Esophagus muscularis mucosa (tissue), 4 donors: ENCODE measurements at places on chromosomes 11 and 22.
A peak's percentile ranks its signal among the peaks of the same experiment; 100 is the strongest.

DNA sequence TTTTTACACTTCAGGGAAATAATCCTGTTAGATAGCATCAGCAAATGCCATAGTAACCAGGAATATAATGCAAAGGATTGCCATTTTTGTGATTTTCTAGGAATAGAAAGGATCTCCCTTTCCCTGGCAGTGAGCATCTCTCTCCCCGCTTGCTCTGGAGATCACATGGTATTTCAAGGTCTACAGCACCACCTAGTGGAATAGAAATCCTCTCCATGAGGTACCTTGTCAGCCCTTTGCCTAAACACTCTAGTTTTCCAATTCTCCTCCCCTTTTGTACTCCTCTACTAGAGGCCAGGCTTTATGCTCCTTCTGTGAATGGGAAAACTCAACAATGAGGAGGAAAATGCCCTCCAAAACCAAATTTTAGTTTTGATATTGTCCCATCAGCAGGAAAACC is 78.4 kb downstream of the XRRA1 start:
- peaks cover 45% of the 10 kb centered on the region for H3K36me3 ChIP-seq
- no peaks in the 10 kb centered on the region for H3K27me3 ChIP-seq
- DNase-seq: no peak

GRCh38 chr11:86040919-86041850 is 27.7 kb downstream of the PICALM start:
- no peaks in the 10 kb centered on the region for H3K27me3 ChIP-seq
- peaks cover 85% of the 10 kb centered on the region for H3K4me1 ChIP-seq
- peak overlapping the region; percentile 33 for H3K4me3 ChIP-seq
- DNase-seq: no peak

- no peaks in the 10 kb centered on the region for H3K36me3 ChIP-seq
- no peak overlapping the region for H3K27ac ChIP-seq
- no peak for DNase-seq
- H3K27me3 ChIP-seq: no peaks in the 10 kb centered on the region
- peaks cover 21% of the 10 kb centered on the region for H3K4me1 ChIP-seq
Observed at GRCh38 chr11:70305501-70305900, 35.0 kb downstream of the PPFIA1 start.

GRCh38 chr22:40560551-40560950 is 76.0 kb downstream of the MRTFA start:
- no peaks in the 10 kb centered on the region for H3K36me3 ChIP-seq
- H3K4me3 ChIP-seq: no peak overlapping the region
- no peak overlapping the region for H3K27ac ChIP-seq
- no peak for DNase-seq
